ENCODE measurements at places on chromosomes 3 and 15.

- DNase-seq = no peak
These were observed 21.6 kb downstream of the ESYT3 start for GRCh38 chr3:138455801-138456716.

- no peak for DNase-seq
These were observed 1.8 kb downstream of the MTFMT start for GRCh38 chr15:65027593-65027992.

DNA sequence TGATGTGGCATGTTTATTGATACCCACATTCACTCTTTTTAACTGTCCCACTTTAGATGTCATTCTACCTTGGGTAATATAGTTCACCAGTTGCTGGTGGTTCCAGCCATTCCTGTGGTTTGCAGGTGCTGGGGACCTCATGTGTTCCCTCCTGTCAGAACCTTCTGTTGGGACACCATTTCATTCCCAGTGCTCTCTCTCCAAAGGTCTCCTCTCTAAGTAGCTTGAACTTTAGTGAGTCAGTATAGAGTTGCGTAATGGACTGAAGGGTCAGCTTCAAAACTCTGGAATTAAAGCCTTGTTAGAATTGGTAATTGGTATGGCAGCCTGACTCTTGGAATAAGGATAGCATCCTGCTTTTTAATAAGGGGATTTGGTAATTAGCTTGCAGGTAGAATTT, 108.5 kb downstream of the PLCL2 start:
- no peak for DNase-seq

DNA sequence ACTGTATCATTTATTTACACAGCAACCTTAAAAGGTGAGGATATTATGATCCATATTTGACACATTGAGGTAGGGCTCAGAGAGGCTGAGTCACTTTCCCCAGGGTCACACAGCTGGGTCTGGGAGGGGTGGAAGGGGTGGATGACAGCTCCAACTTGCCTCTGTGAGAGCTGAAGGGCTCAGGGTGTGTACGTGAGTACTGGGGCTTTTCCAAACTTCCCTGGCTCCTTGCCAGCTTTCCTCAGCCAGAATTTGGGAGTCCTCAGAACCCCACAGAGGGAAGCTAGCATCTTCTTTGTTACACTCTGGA, 58.3 kb upstream of the SLC6A11 start:
- no peak for DNase-seq

DNA sequence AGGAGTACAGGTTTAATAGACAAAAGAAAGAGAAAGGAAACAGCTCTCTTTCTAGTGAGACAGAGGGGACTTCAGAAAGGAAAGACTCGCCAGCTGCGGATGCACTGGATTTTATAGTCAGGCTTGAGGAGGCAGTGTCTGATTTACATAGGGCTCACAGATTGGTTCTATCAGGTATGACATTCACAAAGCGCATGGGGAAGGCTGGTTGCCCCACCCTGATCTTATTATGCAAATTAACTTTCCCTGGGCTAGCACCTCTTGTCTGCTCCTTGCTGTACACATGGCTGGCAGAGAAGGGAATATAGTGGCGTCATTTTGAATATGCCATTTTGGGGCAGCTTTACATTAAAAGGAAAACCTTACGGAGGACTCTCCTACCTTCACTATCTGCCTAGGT, 938.4 kb upstream of the SEMA6D start:
- no peak for DNase-seq

DNA sequence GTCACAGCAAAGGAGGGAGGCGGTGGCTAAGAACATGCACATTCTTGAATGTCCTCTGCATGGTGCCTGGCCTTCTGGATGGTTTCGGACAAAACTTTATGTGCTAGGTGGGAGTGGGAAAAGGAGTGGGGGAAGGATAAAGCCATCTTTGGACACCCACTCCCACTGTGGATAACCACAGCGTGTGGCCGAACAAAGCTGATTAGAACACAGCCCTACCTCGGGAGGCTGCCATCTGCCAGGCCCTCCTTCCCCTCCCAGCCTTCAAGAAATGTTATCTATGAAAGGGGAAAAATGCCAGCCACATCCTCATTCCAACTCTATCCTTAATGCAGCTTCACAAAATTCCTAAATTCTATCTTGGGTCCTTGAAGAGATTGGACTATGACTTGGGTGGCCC, 18.8 kb downstream of the AMOTL2 start:
- DNase-seq = no peak

All from smooth muscle cell of the brain vasculature (primary cell).